Karpas-422 (cell line): ENCODE measurements at places on chromosomes 2 and 18. TPM values are rescaled to one million over a fixed set of nuclear protein-coding genes. Genes with fewer than 3 reads are reported as not detected.
A peak's percentile ranks its signal among the peaks of the same experiment; 100 is the strongest.

C18orf63 gene
- total RNA-seq = not detected in 2 replicates

IL36G gene
- total RNA-seq = not detected in 2 replicates

SLC20A1 gene
- 24.6 and 48.4 TPM in 2 replicates for total RNA-seq

DNAJC5G gene
- not detected in 2 replicates for total RNA-seq

DNA sequence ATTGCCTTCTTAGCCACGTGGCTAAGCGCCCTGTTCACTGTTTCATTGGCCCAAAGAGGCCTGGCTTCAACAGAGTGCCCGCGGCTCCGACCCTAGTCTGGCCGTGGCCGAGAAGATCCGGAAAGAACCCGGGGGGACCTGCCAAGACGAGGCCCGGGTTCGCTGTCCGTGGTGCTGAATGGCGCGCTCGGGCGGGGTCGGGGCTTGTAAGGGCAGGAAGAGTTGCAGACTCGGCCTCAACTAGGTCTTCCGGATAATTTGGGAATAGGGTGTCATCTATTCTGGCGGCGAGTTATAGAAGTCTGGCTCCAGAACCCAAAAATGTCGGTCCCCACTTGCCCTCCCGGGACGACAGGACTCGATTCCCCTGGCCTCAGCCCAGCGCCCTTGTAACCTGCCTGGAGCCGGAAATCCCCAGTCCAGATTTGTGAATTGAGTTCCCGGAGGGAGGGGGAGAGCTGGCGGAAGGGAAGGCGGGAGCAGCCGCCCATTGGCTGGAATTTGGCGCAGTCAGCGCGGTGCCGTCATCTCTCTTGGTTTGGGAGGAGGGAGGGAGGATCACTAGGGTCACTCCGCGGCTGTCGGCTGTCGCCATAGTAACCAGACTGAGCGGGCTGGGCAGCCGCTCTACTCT is 3.5 kb downstream of the CDK5R2 start:
- no peaks in the 10 kb centered on the region for H3K36me3 ChIP-seq
- H3K27me3 ChIP-seq = no peaks in the 10 kb centered on the region
- peak; percentile 56 for DNase-seq
- H3K4me1 ChIP-seq = peaks cover 24% of the 10 kb centered on the region
- no peak overlapping the region for H3K4me3 ChIP-seq

- no peaks in the 10 kb centered on the region for H3K27me3 ChIP-seq
- H3K36me3 ChIP-seq = no peaks in the 10 kb centered on the region
- H3K4me1 ChIP-seq = no peaks in the 10 kb centered on the region
- no peak overlapping the region for H3K4me3 ChIP-seq
These were observed 107.5 kb upstream of the TEX51 start for GRCh38 chr2:126790987-126791780.

DNA sequence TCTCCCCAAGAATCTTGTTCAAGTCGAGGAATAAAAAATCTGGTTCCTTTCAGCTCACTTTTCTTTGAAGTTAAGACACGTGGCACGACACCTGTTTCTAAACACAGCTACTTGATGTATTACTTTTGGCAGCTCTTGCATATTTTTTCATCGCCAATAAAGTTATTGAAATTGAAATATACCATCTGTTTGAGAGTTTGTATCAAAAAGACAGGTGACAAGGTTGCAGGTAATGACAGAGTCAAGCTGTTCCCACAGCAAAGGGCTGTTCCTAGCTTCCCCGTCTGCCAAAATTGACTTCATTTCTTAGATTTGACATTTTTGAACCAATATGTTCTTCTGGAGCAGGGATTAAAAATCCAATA is 5.5 kb upstream of the GPR45 start:
- H3K27ac ChIP-seq = no peak overlapping the region
- no peak overlapping the region for H3K4me3 ChIP-seq
- H3K27me3 ChIP-seq = no peaks in the 10 kb centered on the region
- no peaks in the 10 kb centered on the region for H3K36me3 ChIP-seq
- no peaks in the 10 kb centered on the region; the same call in 1 of the 2 replicates for H3K4me1 ChIP-seq

DNA sequence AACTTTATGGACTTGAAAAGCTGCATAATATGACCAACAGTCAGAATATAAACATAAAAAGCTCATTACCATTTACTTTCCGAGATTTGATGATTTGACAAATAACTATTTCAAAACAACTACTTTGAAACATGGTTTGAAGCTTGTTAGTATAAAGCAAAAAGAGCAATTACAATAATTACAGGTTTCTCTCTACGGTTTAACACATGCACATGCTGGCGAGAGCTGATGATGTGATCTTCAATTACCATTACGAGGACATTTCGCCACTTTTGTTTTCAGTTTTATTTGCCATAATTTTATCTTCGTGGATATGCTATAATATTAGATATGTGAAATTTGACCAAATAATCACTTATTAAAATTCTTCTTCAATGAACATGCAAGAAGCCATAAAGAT is 270.1 kb downstream of the TCF4 start:
- H3K27me3 ChIP-seq = no peaks in the 10 kb centered on the region
- peaks cover 70% of the 10 kb centered on the region for H3K4me1 ChIP-seq
- H3K27ac ChIP-seq = peak overlapping the region; percentile 94
